IMR-90 (cell line): ENCODE measurements at places on chromosomes 3 and 15. TPM values are rescaled to one million over a fixed set of nuclear protein-coding genes. Genes with fewer than 3 reads are reported as not detected.
A peak's percentile ranks its signal among the peaks of the same experiment; 100 is the strongest.

DNA sequence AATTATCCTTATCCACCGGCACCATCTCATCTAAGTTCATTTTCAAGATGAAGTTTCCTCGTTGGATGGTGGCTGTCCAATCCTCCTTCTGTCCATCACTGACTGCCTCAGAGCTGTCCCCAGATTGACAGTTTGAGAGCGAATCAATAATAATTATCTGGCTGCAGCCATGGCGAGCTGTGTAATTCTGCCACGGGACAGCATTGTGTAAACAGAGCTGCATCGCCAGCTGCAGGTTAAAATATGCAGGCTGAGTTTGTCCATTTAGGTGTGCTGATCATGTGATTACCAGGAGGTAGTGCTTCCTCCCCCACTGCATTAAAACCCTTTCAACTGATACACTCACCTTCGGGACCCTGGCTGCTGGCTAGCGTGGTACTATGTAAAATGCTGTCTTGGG is 461.9 kb upstream of the ONECUT1 start:
- DNase-seq, result no peak

DNA sequence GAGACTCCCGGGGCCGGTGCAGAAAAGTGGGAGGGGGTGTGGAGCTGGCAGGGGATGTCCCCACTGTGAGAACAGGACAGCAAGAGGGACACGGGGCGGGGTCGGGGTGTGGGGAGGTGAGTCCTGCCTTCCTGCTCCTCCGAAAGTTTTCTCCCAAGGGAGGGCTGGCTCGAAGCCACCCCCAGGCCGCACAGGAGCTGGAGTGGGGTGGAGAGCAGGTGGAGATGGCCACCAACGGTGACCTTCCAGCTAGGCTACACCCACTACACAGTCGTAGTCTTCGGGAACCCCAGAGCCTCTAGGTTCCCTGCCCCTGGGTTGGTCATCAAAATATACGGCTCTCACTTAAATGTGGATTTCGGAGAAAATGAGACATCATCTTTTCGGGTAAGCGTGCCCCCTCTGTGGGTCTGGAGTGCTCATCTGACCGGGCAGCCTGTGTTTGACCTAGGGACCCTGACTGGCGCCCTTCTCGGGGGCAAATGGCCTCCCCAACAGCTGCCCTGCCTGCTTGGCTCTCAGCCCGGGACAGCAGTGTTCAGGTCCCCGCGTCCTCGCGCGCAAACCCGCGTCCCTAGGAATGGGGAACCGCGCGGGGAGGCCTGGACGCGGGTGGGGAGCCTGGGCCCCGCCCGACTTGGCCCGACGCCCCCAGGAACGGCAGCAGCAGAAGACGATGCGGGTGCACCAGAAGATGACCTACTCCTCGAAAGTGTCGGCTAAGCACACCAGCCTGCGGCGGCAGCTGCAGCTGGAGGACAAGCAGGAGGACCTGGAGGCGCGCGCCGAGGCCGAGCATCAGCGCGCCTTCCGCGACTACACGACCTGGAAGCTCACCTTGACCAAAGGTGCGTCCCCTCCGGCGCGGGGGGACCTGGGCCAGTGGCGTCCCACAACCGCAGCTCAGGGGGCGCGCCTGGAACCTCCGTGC is 21.2 kb downstream of the CFAP100 start:
- no peak for DNase-seq

GRCh38 chr3:128277378-128278069 is 124.2 kb downstream of the EEFSEC start:
- no peak for DNase-seq

DNA sequence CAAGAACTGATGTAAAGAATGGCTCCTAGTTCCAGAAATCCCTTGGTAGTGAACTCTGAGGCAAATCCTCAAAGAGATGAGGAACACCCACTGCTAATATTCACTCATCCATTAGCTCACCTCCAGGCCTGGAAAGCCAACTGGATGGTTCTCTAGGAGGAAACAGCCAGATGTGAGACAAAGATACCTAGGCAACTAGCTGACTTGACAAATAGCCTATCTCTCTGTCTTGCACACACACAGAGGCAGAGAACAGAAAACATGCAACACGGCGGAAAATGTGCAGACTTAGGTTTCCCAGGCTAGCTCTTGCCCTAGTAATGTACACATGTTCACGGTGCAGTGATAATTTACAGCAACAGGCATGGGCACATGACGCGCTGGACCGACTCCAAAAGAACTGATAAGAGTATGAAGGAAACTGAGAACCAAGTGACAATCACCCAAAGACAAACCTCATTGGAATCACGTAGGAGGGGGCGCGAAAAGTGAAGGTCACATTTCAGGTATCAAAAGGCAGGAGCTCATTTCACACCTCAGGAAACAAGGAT is 318.1 kb downstream of the FOXP1 start:
- no peak for DNase-seq

DNA sequence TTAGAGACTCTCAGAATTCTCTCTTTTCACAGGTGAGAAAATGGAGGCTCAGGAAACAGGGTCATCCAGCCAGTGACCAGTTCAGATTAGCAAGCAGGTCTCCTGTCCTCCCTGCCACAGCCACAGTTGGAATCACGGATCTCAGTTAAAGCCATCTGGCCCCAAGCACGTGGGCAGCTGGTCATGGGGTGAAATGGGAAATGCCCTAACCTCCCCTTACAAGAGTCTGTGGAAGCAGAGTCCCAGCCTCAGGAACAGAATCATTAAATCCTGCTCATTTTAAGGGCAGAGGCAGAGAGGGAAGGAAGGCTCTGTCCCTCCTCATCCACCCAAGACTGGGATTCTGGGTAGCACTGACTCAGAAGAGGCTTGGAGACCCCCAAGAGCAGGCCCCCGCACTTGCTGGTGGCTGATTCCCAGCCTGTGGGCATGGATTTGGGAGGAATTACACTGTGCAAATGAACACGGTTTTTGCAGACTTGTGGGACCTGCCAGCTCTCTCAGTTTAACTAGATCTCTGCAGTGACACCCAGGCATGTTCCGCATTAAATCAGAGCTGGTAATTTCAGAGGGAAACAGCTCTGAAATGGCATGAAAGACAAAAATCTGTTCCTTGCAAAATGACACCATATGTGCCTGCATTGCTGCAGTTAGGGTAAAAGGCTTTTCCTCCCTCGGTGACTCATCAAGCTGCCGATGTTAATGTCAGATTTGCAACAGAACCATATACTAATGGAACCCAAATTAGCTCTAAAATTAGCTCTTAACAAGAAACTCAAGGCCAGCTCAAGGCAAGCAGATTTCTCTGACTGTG is 89.0 kb downstream of the BDH1 start:
- DNase-seq, result peak; percentile 72

DNA sequence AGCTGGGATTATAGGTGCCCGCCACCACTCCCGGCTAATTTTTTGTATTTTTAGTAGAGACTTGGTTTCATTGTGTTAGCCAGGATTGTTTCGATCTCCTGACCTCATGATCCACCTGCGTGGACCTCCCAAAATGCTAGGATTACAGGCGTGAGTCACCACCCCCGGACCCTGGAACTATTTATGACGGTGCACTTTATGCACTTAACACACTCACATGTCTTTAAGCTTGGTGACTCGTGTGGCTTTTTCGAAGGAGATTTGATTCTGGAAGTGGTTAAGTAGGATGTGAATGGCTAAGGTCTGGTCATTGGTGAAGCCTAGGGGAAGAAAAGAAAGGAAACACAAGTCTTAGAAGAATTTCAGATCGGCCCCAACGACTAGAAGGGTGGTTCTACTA is 20.3 kb downstream of the BBS4 start:
- DNase-seq, result peak; percentile 59

DNA sequence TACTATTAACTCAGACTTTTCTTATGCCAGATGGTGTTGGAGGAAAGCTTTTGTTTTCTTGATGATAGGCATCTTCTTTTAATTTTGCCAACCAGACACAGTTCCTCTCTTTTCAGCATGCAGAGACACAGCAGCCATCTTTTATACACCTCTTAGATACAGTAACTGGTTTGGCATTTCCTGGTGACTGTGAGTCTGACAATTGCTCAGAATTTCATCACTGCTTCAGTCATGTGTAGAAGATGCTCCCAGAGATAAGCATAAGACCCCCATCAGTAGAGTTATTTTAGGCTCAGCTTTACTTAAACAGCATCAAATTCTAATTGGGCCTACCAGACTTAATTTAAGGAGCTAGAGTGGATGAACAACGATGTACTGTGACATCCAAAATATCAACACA is 779.0 kb downstream of the SQOR start:
- DNase-seq, result peak; percentile 19

- DNase-seq, result peak; percentile 99
Observed at GRCh38 chr3:15601399-15602145, at the start of the genes BTD and HACL1. BTD (plus strand) TSS chr3:15601745; CDS start chr3:15635440, 33,695 bp downstream. HACL1 (minus strand) TSS chr3:15601569; CDS start chr3:15601463, 106 bp downstream.

SEMA6D gene
- 12.6 and 13.1 TPM in 2 replicates for polyA plus RNA-seq

CFAP92 gene
- not detected in 2 replicates for polyA plus RNA-seq
